Fibroblast of skin of abdomen (primary cell): ENCODE measurements at places on chromosomes 6 and 20.

- DNase-seq, result peak; percentile 75
Measured at GRCh38 chr20:675453-676314, at the start of gene SCRT2. TSS of gene SCRT2 (minus strand) at chr20:675802. CDS start at chr20:675601, 201 bp downstream.

DNA sequence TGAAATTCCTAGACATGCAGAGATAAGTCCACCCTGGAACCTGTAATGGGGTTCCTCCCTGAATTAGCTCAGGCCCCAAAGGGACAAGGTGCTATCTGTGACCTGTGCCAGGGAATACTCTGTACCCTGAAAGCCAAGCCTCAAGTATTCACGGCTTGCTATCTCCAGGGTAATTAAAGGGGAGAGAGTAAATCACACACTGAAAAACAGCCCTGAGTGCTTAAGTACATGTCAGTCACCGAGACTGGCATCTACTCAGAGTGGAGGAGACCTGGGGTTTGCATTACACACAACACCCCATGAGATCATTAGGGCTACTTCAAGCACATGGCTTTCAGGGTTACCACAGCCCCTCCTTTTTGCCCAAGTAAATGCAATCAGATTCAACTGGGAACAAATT is 188.1 kb downstream of the CD83 start:
- no peak for DNase-seq

GRCh38 chr6:126701676-126702560 is 362.0 kb downstream of the CENPW start:
- DNase-seq, result peak; percentile 24

- no peak for DNase-seq
Measured at GRCh38 chr6:44123544-44123943, 3.7 kb downstream of the MRPL14 start.

DNA sequence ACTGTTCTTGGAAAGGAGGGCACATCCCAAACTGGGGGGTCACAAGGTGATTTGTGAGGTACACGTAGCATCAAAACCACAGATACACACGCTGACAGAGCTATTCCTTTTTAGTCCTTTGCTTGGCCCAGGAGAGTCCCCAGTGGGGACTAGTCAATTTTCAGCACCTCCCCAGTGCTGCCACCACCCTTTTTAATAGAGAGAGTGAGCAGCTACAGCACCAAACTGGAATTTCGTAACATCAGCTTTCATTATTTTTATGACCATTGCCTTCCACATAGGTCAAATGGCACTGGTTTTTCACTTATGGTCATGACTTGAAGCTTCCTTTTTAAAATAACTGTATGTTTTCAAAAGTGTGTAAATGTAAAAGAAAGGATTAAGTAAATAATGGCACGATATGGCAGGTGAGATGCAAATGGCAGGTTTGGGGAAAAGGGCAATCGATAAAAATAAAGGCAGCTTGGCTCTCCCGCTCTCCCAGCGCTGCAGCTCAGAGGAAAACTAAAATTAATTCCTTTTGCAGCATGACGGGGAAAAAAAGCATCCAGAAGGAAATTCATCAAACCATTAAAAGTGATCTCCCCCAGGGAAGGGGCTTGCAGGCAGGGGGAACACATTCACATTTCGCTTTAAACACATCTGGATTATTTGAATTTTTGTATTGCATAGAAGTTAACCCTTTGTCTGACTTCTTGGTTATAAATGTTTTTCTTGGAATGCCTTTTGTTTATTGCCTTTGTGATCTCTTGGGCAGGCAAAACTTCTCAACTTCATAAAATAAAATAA is 95.2 kb downstream of the ANKRD60 start:
- DNase-seq, result no peak

DNA sequence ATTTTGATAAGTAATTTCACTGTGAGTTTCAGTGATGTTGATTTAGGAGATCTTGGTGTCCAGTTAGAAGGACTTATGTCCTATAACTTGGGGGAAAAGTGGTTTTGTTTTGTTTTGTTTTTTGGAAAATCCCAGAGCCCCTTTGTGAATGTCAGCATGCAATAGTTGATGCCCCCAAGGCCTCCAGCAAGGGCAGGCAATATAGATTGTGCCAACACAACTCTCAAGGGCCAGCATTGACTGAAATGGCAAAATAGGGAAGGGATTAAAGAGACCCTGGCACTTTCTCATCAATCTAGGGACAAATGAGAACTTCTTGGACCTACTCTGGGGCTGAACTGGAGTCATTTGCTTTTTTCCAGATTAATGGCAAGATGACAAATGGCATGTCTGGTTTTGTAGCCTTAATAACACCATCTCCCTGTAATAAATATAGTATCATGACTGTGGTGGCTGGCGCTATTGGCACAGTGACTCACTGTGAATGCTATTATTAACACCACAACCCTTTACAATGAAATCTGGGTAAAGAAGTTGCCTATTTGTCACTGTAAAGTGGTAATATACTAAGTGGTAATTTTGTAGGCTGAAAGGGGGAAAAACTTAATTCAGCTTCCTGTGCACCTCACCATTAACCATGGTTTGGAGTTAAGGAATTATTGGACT is 51.8 kb downstream of the ABRACL start:
- no peak for DNase-seq

DNA sequence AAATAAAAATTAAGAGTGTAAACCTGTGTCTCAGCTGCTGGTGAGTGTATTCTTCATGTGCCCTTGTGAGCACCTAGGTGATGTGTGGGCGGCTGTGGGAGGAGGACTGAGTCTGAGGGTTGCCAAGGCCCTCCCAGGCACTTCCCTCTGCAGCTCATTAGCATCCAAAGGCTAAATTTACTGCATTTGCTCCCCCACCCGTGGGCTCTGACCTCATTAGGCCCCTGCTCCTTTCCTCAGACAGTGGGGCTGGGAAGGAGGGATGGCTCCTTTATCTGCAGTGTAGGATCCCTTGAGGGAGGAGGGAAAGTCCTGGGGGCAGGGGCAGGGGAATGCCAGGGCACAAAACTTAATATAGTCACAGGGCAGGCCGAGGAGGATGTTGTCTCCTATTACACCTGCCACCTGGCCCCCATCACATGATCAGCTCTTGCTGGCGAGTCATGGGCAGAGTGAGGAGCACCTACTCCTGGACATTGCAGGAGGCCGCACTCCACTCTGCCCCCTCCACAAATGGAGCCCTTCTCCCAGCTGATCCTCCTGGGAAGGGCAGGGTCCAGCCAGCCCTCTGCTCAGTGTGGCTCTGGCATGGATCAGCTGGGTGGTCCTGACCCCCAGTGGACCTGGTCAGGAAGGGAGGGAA is 133.2 kb downstream of the MRPL14 start:
- no peak for DNase-seq

GRCh38 chr20:22452442-22453011 is 131.8 kb downstream of the FOXA2 start:
- DNase-seq, result no peak

DNA sequence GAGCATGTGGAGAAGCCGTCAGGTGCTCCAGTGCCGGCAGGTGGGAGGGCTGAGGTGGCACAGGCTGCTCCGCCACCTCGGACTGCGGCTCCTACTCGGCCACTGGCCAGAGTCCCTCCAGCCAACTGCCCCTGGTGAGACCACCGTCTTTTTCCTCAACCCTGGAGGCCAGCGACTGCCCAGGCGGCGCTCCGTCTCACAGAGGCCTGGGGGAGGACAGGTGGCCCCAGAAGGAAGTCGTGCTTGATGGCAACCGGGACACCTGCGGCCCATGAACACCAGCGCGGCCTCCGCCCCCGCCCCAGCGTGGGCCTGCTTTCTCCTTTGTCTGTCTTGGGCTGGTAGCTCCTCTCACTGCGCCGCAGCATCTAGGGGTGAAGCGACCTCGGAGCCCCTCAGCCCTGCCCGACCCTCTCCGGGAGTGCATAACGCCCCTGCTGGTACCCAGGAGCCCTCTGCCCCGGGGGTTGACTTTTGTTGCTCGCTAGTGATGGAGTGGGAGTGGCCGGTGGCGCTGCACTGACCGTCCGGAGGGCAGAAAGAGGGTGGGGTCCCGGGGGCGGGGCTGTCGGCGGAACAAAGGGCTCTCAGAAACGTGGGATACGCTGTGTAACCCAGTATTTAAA is 706 bp upstream of the TUBB2B start:
- no peak for DNase-seq

- no peak for DNase-seq
Measured at GRCh38 chr20:62770111-62770910, 26.0 kb upstream of the MRGBP start.

GRCh38 chr20:16028923-16029322 is 544.3 kb downstream of the KIF16B start:
- DNase-seq, result no peak

- peak; percentile 74 for DNase-seq
Measured at GRCh38 chr6:28643017-28643740, 117.5 kb downstream of the GPX5 start.

DNA sequence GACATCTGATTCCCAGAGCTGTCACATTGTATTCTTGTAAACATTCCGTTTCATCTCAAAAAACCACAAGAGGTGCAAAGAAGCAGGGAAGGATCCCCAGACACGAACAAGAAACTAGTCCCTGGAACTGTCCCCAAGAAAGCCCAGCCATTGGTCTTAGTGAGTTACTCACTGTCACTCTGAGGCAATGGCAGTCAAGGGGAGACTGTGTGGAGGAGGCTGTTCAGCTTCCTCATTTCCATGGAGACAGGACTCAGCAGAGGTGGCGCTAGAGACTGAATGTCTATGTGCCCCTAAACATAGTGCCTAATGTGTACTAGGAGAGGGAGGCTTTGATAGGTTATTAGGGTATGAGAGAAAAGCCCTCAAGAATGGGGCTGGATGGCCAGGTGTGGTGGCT is 11.1 kb downstream of the ULBP1 start:
- DNase-seq, result no peak

- peak; percentile 31 for DNase-seq
Measured at GRCh38 chr6:14459315-14459714, 341.7 kb downstream of the CD83 start.

DNA sequence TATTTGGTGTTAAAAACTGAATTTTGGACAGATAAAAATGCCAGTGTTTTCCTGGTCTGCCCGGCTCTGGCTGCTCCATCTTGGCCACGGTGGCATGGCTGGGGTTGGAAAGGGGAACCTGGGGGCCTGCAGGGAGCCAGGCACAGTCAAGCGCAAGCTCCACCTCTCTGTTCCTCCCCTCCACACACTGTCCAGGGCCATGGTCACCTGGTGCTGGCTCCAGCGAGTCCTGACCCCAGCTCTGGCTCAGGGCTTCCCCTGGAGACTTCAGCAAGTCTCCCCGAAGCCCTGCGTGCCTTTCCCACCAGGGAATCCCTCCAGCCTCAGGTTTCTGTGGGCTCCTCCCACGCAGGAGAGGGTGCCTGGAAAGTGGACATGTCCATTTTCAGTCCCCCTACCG is 298.5 kb downstream of the QKI start:
- DNase-seq, result no peak

GRCh38 chr20:39632757-39633156 is 670.6 kb downstream of the DHX35 start:
- DNase-seq, result no peak

DNA sequence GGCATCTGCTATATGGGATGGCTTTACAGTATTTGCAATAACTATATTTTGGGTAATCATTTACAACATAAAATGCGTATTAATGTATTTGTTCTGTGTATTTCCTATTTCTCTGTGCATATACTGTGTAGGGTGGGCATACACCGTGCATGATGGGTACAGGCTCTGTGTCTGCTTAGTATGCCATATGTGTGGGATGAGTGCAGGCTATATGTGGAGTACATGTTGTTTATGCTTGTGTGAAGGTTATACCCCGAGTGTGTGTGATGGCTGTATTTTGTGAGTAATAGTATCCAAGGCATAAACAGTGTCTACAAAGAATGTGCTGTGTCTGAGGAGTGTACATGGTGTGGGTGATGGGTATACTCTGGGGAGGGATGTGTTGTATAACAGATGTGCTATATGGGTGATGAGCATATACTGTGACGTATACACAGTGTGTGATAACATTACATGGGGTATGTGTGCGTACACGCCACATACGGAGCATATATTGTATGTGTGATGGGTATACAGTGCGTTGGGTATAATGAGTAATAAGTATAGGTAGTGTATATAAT is 52.7 kb downstream of the CPXM1 start:
- no peak for DNase-seq

DNA sequence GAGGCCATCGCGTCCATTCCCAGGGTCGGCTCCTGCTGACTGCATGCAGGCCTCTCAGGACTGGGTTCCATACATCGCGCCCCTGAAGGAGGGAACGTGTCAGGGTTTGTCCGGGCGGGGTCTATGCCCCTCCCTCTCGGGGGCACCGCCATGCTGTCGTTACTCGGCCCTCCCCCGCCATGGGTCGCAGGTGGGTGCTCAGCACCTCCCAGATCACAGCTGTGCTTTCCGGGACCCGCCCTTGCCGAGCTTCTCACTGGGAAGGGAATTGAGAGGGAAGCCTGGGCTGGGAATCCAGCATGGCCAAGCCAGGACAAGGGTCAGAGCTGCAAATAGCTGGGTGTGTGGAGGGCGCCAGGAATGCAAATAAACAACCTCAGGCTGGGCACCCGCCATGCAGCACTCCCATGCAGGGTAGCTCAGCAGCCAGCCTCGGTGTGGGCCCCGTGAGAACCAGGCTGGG is at the start of gene FRMD1:
TSS of gene FRMD1 (minus strand) at position 270 of the 463 bp plus-strand sequence. CDS start at position 152, 118 bp downstream.
- DNase-seq, result no peak

- no peak for DNase-seq
Measured at GRCh38 chr20:11467436-11467835, 450.3 kb upstream of the BTBD3 start.

DNA sequence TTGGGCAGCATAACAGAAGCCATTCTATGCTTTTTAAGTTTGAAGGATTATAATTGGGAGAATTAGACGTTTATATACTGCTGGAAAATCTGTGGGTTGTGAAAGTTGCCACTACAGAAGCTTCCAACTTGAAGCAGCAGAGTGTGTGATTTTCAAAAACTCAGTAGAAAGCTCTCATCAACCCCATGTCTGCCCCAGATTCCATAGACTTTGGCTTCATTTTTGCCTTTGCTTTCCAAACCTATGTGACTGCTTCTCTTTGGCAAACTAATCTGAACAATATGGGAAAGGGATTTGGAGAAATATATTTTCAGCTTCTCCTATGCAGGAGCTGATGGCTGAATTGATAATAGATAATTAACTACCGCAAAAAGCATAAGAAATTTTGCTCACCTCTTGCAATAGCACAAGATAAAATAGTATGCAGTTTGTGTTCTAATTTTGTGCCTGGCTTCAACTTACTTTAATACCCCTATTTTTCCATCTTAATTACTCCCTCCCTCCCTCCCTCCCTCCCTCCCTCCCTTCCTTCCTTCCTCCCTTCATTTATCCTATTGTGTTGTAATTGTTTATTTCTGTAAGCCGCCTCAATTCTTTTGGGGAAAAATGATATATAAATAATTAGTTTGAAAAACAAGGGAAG is 214.1 kb upstream of the HS3ST5 start:
- DNase-seq, result no peak

GRCh38 chr6:43749461-43749860 is 20.6 kb upstream of the VEGFA start:
- no peak for DNase-seq

DNA sequence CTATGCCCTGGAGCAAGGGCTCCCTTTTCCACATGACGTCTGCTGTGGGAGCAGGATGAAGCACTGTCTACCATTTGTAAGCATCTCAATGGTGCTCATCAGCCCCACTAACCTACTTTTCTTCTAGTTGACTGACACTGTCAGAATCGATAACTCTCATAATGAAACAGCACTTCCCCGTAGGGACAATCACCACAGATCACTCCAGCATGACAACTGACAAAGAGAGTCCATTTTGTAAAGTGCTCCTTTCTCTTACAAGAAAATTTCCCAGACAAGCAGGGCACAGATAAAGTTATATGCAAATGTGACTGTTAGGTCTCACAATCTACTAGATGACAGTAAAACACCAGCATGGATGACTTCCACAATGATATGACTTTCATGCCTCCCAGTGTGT is 46.4 kb downstream of the HEBP2 start:
- DNase-seq, result no peak

- DNase-seq, result peak; percentile 9
Measured at GRCh38 chr20:3889489-3890397, 556 bp downstream of the PANK2 start.

GRCh38 chr6:72212686-72213085 is 326.3 kb downstream of the RIMS1 start:
- DNase-seq, result no peak
